ENCODE measurements at places on chromosomes 2 and 18.

- no peaks in the 10 kb centered on the region for H3K36me3 ChIP-seq
- no peak overlapping the region for H3K4me3 ChIP-seq
- H3K4me1 ChIP-seq, result no peaks in the 10 kb centered on the region
- H3K27ac ChIP-seq, result no peak overlapping the region
Observed at GRCh38 chr18:41311571-41312547, 643.2 kb upstream of the PIK3C3 start.

DNA sequence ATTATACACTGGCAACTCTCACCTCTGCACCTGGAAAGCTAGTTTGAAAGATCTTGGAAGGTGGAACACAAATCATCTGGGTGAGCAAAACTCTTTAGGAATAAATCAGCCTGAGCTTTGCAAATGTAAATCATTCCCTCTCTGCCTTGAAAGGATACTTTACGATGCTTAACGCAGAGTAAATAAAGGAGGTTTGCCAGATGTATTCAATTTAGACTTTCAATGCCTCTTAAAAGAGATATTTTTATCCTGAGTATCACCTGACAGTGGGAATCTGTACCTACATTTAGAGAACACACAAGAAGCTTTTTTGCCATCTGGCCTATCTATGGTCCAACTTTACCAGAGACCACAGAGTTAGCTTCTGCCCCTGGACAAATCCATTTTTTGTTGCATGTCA, 983.2 kb upstream of the CDH2 start:
- no peak for DNase-seq
- H3K4me3 ChIP-seq, result no peak overlapping the region
- H3K27ac ChIP-seq, result no peak overlapping the region
- no peaks in the 10 kb centered on the region for H3K27me3 ChIP-seq

- H3K27ac ChIP-seq, result no peak overlapping the region
- H3K4me3 ChIP-seq, result no peak overlapping the region
- no peaks in the 10 kb centered on the region for H3K4me1 ChIP-seq
- DNase-seq, result no peak
Observed at GRCh38 chr18:10215446-10215845, 239.0 kb upstream of the APCDD1 start.

DNA sequence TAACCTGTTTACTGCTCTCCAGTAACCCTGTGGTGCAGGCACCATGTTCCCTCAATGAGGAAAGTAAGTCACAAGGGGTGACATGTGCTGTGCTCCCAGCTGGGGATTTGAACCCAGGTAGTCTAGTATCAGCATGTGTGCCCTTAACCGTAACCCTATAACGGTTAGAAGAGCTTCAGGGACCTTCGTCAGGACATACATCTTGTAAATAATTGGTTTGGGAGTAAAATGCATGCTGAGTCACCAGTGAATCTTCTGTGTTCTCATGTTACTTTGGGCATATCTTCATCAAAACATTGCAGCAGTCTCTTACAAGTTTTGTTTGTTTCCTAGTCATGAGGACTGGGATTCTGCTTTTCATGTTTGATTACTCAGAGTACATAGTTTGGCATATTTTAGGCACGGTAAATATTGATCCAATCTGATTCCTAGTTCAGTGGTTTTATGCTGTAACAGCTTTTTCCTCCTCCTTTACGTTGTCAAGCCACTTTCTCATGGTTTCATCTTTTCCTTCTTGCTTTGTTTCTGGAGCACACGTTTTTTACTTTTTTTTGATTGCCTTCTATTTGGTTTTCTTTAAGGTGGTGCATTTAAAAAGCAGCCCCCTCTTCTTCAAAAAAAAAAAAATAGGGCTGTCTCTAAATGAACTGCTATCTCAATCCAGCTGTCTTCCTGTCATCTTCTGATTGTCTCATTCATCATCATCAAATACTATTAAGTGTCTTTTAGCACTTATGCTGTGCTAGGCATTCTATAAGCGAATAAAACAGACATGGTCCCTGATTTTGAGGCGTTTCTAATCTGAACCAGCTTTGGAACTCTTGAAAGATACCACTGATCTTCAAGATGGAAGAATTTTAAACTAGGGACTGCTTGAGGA, 50.4 kb downstream of the CLIP4 start:
- H3K27ac ChIP-seq, result no peak overlapping the region
- H3K36me3 ChIP-seq, result peaks cover 57% of the 10 kb centered on the region
- DNase-seq, result no peak
- no peak overlapping the region for H3K4me3 ChIP-seq

- no peaks in the 10 kb centered on the region for H3K36me3 ChIP-seq
- no peak overlapping the region for H3K4me3 ChIP-seq
- H3K27me3 ChIP-seq, result no peaks in the 10 kb centered on the region
- no peak for DNase-seq
Observed at GRCh38 chr2:709138-709765, 32.0 kb upstream of the TMEM18 start.

GRCh38 chr2:201597397-201597796, 45.9 kb downstream of the TMEM237 start:
- H3K27ac ChIP-seq, result no peak overlapping the region
- H3K4me3 ChIP-seq, result no peak overlapping the region
- H3K4me1 ChIP-seq, result no peaks in the 10 kb centered on the region
- H3K36me3 ChIP-seq, result no peaks in the 10 kb centered on the region
